ENCODE measurements at places on chromosomes 7 and 10.

- DNase-seq, result no peak
Observed at GRCh38 chr10:16909271-16909767, 92.1 kb upstream of the RSU1 start.

DNA sequence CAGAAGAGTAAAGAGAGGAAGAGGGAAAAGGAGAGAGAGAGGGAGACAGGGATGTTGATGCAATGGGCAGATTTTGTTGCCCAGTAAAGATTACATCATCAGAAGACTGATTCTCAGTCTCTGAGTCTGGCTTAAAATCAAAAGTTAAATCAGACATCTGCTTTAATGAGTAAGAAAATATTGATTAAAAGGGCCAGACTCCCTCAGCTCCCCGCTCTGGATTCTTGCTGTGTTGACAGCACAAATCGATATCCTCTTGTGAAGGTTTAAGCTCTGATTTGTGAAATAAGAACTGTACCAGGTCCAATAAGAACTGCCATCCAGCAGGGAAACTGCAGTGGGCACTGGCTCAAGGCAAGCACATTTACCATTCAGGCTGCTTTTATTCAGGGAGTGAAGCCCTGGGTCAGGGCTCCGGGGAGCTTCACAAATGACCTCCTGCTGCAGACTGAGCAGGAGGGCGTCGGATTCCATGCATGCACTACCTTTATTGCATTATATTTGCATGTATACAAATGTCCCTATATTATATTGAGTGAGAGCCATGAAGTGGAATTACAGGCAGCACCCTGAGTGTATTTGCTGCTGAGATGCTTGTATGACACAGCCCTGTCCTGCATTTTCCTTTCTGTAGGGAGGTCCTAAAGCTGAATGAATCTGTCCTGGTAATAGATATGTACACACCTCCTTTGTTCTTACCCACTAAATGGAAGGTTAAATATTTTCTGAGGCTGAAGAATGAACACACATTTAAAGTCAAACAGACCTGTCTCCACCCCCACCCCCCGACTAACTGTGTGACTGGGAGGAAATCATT, 401.5 kb downstream of the REEP3 start:
- DNase-seq, result no peak

- DNase-seq, result no peak
Observed at GRCh38 chr7:20402747-20403230, 72.1 kb downstream of the ITGB8 start.

GRCh38 chr10:52818019-52818418, 45.4 kb upstream of the MBL2 start:
- DNase-seq, result peak; percentile 4

DNA sequence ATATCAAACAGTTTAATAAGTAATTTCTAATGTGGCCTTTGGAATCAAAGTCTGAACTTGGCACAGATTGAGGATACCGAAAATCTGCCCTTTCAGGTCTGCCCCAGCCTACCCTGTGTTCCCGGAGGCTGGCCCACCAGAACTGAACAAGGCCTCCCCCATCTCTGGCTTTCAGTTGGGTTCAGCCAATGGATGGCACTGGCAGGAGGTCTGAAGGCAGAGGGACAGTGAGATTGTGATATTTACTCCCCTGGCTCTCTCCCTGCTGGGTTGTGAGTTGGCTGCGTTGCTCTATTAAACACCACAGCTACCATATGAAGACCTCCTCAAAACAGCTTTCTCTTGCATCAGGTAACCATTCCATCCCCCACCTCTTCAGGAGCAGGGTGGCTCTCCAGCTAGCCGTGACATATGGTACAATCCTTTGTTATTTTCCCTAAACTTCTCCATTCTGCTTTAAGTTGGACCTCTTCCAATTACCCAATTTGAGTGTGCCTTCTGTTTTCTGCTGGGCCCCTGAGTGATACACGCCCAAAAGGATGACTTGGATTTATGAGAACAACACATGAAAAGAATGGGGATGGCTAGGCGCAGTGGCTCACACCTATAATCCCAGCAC, 28.1 kb downstream of the DNMBP start:
- no peak for DNase-seq

- DNase-seq, result no peak
Observed at GRCh38 chr10:78729800-78730199, 339.0 kb upstream of the ZMIZ1 start.

DNA sequence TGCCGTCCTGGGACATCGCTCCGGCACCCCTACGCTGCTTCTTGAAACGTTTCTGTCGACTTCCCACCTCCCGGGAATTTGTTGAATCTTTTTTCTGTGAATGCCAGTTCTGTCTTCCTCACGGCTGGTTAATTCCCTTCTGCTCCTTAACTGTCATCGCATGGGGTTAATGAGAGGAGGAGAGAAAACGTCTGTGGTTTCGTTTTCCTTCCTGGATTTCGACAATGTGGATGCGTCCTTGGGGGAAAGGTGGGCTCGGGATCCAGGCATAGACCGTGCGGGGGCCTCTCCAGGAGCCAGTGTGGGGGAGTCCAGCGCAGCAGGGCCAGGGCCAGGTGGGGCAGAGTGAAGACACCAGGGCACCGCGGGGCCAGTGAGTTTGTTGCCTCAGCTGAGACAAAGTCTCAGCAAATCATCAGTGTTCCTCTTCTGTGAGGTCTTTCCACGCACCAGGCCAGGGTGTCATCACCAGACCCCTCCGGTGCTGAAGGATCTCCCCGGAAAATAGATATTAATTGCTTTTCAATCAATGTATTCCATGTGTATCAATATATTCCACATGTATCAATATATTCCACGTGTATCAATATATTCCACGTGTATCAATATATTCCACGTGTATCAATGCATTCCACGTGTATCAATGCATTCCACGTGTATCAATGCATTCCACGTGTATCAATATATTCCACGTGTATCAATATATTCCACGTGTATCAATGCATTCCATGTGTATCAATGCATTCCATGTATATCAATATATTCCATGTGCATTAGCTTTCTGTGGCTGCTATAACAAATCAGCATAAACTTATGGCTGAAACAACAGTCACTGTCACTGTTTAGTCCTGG, 33.7 kb upstream of the CFAP46 start:
- DNase-seq, result no peak

DNA sequence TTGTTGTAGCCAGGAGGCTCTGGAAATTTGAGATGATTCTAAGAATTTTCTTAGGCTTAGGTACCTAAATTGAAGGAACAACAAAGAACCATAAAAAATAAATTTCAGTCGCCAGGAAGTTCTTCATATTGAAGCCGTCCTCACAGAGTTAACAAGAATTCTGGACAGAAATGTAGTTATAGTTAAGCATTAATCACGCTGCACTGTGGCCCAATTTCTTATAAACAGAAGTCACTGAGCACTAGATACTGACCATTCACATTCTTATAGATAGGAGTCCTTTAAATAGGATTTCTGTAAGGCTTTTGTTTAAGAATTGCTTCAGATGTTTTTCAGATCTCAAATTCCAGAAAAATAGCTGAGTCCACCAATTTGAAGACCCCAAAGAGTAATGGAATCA, 256.2 kb upstream of the PITRM1 start:
- DNase-seq, result no peak

- DNase-seq, result no peak
Observed at GRCh38 chr7:18610331-18610948, 114.9 kb downstream of the HDAC9 start.
